ENCODE measurements at places on chromosomes 7 and 10.
A peak's percentile ranks its signal among the peaks of the same experiment; 100 is the strongest.

GRCh38 chr10:89079961-89080360 lies 89.4 kb downstream of the FAS start:
- DNase-seq = no peak

GRCh38 chr7:149284343-149284742 lies 22.3 kb downstream of the ZNF783 start:
- DNase-seq = no peak

DNA sequence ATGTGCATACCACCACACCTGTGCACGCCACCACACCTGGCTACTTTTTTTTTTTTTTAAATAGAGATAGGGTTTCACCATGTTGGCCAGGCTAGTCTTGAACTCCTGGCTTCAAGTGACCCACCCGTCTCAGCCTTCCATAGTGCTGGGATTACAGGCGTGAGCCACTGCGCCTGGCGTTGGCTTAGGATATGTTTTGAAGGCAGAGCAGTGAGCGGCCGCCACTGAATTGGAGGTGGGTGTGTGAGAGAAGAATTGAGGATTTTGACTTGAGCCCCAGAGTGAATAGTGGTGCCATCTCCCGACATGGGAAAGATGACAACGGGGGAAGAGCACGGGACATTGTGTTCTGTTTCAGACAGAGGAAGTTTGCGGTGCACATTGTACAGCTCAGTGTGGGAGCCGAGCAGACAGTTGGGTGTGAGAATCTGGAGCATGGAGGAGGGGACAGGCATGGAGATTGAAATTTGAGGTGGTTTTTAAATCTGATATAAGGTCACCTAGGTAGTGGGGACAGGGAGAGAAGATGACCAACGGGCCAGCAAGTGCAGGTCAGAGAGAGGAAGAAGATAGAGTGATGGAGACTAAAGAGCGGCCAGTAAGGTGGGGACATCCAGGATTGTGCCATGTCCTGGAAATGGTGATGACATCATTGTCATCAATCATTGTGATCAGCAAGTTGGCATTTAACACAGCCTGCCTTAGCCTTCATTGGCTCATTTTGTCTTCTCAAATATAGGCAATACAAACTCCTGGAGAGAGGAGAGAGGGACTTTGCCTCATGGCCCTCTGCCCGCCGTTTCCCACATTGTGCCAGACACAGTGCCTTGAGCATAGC lies 35.8 kb downstream of the VWA2 start:
- DNase-seq = no peak

- no peak for DNase-seq
Measured at GRCh38 chr10:4267086-4267773, 482.2 kb upstream of the KLF6 start.

DNA sequence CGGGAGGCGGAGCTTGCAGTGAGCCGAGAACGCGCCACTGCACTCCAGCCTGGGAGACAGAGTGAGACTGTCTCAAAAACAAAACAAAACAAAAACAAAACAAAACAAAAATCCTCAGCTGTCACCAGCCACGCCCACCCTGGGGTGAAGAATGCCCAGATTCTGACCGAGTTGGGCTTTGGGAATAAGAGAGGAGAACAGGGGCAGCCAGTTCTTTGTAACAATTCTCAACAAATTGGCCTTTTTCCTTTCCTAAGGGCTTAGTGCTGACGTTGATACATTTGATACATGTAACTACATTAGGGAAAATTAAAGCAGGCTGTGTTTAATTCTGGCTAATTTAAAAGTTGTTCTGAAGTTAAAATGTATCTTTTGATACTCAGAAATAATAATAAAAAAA lies 121.0 kb downstream of the EPC1 start:
- DNase-seq = no peak

- DNase-seq = no peak
Measured at GRCh38 chr7:36690041-36690440, 34.3 kb downstream of the AOAH start.

- DNase-seq = no peak
Measured at GRCh38 chr10:12455766-12456165, 106.4 kb downstream of the CAMK1D start.

GRCh38 chr7:50112250-50112649 lies 19.2 kb upstream of the ZPBP start:
- DNase-seq = no peak

GRCh38 chr7:113370910-113371309 lies 252.6 kb upstream of the SMIM30 start:
- DNase-seq = no peak

DNA sequence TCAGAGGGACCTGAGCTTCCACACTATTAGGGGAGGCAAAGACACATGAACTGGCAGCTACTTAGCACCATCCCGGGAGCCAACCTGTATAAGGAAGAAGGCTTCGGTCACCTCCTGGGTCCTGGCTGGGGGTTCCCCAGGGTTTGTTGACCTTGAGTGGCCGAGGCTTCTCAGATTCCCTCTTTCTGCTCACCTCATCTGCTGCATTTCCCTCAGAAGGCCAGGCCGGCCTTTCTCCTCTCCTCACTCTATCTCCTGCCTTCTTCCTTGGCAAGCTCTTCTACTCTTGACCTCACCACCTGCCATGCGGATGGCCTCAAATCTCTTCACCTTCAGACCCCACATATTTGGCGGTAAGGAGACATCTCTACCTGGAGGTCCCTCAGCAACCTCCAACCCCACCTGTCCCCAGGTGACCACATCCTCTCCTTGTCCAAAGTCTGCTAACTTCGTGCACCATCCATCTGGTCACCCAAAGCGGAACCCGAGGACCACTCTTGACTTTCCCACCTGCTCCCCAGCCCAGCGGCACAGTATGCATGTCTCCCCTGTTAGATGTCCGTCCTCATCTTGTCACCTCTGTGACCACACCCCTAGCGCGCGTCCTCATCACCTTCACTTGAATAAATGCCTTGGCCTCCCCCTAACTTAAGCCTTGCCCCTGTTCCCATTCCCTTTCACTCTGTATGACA lies 133.8 kb upstream of the UNC5B start:
- no peak for DNase-seq

DNA sequence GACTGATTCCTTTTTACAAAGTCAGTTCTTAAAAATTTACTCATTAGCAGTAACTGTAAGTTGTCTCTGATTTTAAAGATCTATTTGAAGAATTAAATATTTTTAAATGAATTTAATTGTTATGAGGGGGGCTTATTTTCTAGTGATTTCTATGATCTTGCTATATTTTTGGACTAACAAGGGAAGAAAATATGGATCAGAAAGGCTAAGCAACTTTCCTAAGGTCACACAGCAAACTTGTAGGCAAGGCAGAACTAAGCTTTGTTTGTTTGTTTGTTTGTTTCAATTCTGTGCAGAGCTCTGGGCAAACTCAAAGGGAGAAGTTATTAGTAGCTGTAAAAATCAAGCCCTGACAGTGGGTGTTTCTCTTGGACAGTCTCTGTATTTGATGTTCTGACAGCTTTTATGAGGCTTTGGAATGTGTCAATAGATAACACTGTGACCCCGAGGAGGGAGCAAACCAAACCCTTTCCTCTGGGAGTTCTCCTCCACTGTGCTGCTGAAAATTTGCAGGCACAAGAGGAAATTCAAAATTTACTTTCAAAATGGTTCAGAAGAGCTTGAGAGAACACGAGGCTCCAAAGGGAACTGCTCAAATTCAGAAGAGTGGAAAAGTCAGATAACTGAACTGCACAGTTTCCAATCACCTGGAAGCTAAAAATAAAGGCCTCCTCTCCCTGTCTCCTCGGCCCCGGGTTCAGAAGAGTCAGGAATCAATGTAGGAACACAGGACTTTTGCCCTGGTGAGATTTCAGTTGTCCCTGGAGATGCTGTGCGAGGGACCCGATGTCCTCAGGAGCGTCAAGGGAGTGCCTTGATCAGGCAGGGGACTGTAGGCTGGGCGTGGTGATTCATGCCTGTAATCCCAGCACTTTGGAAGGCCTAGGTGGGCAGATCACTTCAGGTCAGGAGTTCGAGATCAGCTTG lies 325.7 kb downstream of the GATA3 start:
- DNase-seq = no peak

- DNase-seq = peak; percentile 37
Measured at GRCh38 chr7:139730746-139731612, 46.8 kb downstream of the HIPK2 start.

GRCh38 chr7:28446131-28446530 lies 33.8 kb downstream of the CREB5 start:
- no peak for DNase-seq

DNA sequence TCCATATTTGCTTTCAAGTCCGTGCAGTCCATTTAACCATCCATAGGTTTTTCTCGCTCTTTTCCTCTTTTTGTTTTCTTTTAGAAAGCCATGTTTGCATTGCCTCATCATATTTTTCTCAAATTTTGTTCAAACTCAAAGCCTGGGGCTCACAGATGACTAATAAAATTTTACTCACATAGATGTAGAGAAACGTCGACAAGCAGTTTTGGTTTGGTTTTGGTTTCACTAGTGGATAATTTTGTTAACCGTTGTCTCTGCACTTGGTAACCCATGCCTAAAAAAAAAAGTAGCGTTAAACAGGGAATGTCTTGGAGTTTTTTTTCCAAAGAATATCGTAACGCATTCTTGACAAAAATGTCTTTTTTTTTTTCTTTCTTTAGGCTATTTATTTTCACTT lies 344.2 kb upstream of the GALNT17 start:
- no peak for DNase-seq

DNA sequence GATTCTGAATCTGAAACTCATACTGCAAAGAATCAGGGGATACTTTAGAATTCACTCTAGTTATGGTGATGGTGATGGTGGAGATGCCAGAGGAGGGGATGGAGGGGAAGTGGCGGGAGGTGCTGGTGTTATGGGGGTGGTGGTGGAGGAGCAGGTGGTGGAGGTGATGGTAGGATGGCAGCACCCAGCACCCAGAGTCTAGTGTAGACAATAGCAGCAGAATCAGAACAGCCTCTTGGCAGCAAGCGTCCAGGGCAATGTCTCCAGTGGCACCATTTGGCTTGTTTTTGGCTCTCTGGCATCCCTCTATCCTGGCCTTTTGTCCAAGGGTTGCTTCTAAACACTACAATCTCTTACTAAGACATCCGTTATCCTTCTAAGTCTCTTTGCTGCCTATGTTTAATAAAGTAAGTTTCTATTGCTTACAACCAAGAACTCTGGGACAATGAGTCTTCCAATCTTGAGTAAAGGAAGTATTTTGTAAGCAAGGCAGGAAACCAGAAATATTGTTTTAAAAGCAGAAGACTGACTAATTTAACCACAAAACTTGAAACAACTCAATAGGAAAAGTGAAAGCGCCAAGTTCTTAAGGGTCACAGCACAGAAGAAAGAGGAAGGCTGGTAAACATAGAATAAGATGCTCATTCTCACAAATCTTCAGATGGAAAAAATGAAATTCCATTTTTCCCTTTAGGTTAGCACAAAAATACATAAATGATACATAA lies 42.4 kb upstream of the GDF10 start:
- DNase-seq = no peak

GRCh38 chr10:2263561-2263960 lies 526.2 kb upstream of the ADARB2 start:
- DNase-seq = no peak

GRCh38 chr10:91689731-91690168 lies 56.9 kb upstream of the PPP1R3C start:
- no peak for DNase-seq

DNA sequence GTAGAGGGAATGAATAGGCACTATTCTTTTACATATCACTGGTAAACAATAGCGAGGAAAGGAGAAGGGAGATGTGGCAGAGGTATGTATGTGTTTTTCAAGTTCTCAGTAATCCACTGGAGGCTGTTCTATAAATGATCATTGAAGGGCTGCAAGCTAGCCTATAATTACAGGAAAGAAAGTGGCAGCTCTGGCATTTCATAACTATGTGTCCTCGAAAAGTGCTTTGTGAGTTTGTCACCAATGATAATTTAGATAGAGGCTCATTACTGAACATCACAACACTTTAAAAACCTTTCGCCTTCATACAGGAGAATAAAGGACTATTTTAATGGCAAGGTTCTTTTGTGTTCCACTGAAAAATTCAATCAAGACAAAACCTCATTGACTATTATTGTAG lies 235.1 kb downstream of the FOXP2 start:
- DNase-seq = no peak

GRCh38 chr10:17227367-17228090 lies 512 bp upstream of the VIM start:
- DNase-seq = peak; percentile 59

DNA sequence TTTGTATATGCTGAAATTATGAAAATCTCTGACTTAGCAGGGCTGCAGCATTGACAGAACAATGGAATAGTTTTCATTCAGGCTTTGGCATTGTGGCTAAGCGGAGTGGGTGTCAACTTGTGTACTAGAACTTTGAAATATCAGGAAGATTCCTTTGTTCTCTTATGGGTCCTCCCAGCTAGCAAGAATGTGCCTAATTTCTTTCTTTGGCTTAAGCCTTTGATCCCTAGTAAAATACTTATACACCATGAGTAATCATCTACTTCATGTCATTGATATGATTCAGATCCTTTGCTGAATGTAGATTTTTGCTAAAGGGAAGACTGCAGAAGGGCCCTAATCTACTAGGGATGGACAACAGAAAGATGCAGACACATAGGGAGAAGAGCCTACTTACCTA lies 6.2 kb downstream of the AVL9 start:
- DNase-seq = no peak

- DNase-seq = no peak
Measured at GRCh38 chr7:156607332-156608172, 33.0 kb upstream of the RNF32 start.

- no peak for DNase-seq
Measured at GRCh38 chr10:3339531-3339950, 167.0 kb upstream of the PITRM1 start.

GRCh38 chr7:151897951-151898686 lies 21.2 kb upstream of the PRKAG2 start:
- DNase-seq = no peak

- DNase-seq = no peak
Measured at GRCh38 chr7:72490301-72490700, 78.2 kb upstream of the CALN1 start.

Measured in kidney glomerular epithelial cell (primary cell).